ENCODE measurements at places on chromosomes 12 and 14. TPM values are rescaled to one million over a fixed set of nuclear protein-coding genes. Genes with fewer than 3 reads are reported as not detected.

GRCh38 chr14:75492832-75493591 lies 29.3 kb upstream of the BATF start:
- no peak for DNase-seq

- no peak for DNase-seq
Measured at GRCh38 chr12:12200363-12200762, 66.5 kb downstream of the LRP6 start.

DNA sequence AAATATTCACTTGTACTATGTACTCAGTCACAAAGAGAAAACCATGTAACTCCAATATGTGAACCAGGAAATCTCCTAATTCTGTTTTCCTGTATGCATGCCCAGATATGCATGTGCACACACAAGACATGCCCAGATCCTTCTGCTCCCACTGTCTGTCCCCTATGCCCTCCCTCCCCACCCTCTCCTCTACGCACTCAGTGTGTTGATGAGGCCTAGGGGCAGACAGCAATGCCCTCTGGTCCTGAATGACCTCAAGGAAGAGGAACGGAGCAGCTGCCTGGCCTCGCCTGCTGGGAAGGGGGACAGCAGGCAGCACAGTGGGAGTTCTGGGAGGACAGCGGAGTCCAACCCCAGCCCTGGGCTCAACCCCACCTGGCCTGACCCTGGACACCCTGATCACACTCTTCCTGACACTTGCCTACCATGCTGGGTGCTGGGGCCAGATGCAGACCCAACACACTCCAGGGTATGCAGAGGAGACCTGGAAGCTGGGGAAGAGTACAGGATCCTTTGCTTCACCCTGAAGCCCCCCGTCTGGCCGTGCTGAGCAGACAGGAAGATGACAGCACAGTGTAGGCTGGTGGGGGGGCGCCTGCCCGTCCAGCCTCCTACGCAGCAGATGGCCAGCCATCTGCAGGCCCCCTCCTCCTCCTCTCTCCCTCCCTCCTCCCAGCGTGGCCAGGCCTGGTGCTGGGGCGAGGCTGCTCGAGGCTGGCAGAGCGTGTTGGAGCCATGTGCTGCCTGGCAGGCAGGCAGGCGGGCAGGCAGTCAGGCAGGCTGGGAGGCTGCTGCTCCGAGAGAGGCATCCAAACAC lies 106.6 kb upstream of the NCOR2 start:
- no peak for DNase-seq

- no peak for DNase-seq
Measured at GRCh38 chr12:43737646-43738045, 20.9 kb downstream of the PUS7L start.

GRCh38 chr12:117506333-117506732 lies 144.9 kb upstream of the NOS1 start:
- DNase-seq: no peak

GRCh38 chr14:70254476-70254961 lies 65.8 kb upstream of the SLC8A3 start:
- DNase-seq: peak; percentile 74

GRCh38 chr14:62470935-62471334 lies 574.3 kb downstream of the KCNH5 start:
- no peak for DNase-seq

The LRRC10 gene
- not detected for total RNA-seq
